ENCODE measurements at places on chromosomes 4 and X. TPM values are rescaled to one million over a fixed set of nuclear protein-coding genes. Genes with fewer than 3 reads are reported as not detected.

DNA sequence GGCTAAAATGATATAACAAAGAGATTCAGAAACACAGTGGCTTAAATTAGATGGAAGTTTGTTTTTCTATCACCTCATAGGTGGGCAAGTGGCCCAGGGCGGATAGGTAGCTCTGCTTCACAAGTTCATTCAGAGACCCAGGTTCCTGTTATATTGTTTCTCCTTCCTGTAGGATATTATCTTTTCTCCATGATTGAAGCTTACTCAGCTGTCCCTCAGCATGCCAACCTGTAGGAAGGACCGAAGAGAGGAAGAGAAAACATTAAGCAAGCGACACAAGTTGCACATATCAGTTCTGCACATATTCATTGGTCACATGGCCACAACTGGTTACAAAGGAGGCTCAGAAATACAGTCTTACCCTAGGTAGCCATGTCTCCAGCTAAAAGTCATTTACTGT, 6.9 kb downstream of the KLHL5 start:
- no peak for DNase-seq

DNA sequence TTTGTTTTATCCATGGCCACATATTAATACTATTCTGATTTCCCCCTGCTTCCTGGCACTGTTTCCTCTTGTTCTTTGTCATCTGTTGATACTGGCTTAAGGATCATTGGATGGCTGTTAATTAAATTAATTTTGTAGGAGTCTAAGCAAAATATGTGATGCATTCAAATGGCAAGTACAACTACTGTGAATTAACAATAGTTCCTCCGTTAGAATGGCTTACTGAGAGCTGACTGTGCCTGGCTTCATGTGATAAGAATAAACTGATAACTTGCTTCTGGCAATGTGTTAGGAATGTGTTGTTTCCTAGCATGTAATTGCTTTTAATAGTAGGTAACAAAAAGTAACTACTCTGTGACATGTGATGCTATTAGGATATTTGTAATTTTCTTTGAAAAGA, 98.5 kb downstream of the RPA4 start:
- DNase-seq: no peak

DNA sequence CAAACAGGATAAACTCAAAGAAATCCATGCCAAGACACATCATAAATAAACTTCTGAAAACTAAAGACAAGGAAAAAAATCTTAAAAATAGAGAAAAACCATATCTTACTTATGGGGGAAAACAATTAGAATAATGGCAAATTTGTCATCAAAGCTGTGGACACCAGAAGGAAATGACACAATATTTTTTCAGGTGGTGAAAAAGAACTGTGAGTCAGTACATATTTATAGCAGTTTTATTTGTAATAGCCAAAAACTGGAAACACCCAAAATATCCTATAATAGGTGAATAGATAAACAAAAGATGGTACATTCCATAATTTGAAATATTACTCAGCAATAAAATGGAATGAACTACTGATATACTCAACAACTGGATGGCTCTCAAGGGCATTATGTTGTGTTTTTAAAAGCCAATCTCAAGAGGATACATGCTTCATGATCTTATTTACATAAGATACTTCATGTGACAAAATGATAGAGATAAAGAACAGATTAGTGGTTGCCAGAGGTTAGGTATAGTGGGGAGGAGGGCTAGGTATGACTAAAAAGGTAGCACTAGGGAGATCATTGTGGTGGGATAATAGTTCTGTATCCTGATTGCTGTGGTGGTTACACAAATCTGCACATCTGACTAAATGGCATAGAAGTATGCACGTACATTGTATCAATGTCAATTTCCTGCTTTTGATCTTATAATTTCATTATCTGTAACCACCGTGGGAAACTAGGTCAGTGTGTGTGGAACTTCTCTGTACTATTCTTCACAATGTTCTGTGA, 191.9 kb downstream of the PPP1R2C start:
- DNase-seq: no peak

The GPRIN3 gene
- not detected for polyA plus RNA-seq

The PPP1R2C gene
- polyA plus RNA-seq: not detected

All from foreskin keratinocyte (primary cell).